Vagina (tissue), 2 donors: ENCODE measurements at places on chromosomes 1 and 21. TPM values are rescaled to one million over a fixed set of nuclear protein-coding genes. Genes with fewer than 3 reads are reported as not detected.

The SIM2 gene
- not detected for total RNA-seq

The RGS8 gene
- not detected for total RNA-seq

The FAM110D gene
- total RNA-seq = 4.2 TPM

The MTARC1 gene
- total RNA-seq = 9.6 TPM

The TTC22 gene
- total RNA-seq = 43.5 TPM

The SMG5 gene
- total RNA-seq = 57.7 TPM

The CD1E gene
- 2.5 TPM for total RNA-seq

The TPRG1L gene
- 44.9 TPM for total RNA-seq

The RIPPLY3 gene
- not detected for total RNA-seq

The S100A8 gene
- 1,155 TPM for total RNA-seq

The GPA33 gene
- 0.74 TPM for total RNA-seq

The LCE2A gene
- total RNA-seq = not detected

The GMEB1 gene
- total RNA-seq = 11.0 TPM

DNA sequence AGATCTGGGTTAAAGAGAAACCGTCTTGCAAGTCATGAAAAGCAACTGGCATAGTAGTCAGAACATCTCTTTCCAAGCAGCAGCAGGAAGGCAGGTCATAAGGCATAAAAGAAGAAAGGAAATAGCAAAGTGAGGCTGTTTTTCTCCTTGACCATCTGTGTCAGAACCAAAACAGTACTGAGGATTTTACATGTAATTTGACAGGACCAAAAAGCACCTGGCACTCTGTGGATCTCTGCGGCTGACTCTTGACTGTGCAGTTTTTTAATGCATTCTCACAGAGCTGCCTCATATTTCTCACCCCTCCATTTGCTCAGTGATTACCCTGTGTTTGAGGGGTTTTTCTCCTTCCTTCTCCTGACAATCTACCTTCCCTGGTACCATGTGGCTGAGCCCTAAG lies 17.7 kb downstream of the TBX15 start:
- no peak for DNase-seq

- DNase-seq = no peak
Measured at GRCh38 chr1:13451399-13451965, 41.2 kb downstream of the PRAMEF20 start.

DNA sequence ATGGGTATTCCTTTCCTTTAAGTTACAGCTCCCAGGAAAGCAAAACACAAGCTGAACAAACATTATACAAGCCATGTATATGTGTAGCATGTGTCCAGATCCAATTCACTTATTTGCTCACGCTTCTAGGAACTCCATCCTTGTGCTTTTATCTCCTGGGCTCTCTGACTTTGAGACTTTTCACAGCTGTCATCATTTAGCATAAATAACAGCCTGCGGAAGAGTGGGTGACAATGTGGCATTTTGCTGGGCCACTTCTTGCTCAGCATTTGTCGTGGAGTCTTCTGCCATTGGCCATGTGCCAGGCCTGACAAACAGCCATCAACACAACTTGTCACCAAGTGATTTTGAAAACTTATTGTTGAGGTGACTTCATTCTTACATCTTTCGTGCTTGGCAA lies 164.3 kb downstream of the KIF26B start:
- DNase-seq = no peak

DNA sequence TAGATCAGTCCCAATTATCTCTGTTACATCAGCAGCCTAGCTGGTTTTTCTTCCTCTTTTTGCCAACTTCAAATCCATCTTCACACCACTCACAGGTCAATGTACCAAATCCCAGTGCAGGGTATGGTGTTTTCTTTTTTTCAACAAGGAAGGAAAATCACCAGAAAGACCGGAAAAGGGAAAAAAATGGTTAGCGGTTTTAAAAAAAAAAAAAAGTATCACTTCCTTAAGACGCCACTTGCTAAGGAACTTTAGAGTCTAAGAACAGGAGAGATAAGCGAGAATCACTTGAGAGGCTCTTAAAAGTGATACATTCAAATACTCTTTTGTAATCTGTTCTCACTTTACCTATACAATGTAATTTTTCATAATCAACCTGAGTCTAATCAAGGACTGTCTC lies 3.1 kb upstream of the OR10J1 start:
- no peak for DNase-seq

- DNase-seq = no peak
Measured at GRCh38 chr1:74065081-74065480, 132.9 kb downstream of the LRRIQ3 start.

- DNase-seq = no peak
Measured at GRCh38 chr1:108615544-108615943, 45.3 kb downstream of the HENMT1 start.

DNA sequence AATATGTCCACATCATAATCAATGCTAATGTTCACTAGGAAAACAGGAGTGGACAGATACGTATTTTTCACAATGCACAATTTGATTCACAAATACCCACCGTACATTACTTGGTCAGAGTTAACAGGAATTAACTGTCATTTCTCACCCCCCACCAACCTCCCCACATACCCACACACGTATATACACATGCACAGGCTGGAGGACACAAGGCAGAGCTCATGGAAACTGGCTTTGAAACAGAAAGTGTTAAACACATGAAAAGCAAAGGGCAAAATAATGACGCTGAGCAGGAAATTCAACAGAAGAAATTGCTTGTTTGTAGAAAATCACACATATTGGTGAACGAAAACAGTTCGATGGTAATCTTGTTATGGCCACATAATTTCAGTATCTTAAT lies 188.4 kb upstream of the DMRTA2 start:
- DNase-seq = no peak

- DNase-seq = no peak
Measured at GRCh38 chr1:17130138-17130635, 10.9 kb upstream of the PADI2 start.

DNA sequence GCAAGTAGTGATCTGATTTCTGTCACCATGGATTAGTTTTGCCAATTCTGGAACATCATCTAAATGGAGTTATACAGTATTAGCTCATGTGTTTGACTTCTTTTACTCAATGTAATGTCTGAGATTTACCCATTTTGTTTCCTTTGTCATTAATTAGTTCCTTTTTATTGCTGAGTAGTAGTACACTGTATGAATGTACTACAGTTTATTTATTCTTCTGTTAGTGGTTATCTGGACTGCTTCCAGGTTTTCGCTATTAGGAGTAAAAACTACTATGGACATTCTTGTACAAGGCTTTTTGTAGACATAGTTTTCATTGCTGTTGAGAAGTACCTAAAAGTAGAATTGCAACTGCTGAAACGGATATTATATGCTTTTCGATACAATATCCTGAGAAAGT lies 14.1 kb downstream of the SUCO start:
- no peak for DNase-seq

GRCh38 chr1:9758559-9759121 lies 65.1 kb downstream of the CLSTN1 start:
- no peak for DNase-seq

GRCh38 chr1:200240656-200241055 lies 169.2 kb downstream of the ZNF281 start:
- DNase-seq = no peak

GRCh38 chr1:41461790-41462679 lies 22.4 kb downstream of the EDN2 start:
- DNase-seq = no peak

DNA sequence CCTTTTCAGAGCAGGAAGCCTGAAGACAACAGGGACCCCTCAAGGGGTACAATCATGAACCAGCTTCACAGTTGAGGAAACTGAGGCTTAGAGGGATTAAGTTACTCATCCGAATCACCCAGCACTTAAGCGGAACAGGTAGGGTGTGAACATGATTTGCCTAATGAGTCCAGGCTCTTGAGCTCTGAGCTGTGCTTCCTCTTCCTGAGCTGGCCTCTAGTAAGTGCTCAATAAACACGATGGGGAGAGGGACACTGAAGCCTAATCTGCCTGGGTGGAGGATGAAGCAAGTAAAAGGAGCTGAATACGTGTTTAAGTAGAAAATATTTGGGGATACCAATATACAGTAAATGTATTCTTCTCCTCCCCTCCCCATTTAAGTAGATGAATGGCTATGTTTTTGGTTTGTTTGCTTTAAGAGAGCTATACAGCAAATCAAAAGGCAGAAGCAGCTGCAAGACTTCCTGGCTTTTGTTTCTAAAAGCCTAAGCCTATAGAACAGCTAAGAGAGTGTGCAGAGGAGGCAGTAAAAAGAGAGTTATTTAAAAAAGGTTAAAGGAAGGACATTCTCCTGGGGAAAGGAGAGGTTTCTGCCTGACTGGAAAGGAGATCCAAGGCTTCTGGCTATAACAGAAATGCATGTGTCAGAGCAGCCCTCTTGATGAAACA lies 20.5 kb downstream of the STPG1 start:
- DNase-seq = no peak

DNA sequence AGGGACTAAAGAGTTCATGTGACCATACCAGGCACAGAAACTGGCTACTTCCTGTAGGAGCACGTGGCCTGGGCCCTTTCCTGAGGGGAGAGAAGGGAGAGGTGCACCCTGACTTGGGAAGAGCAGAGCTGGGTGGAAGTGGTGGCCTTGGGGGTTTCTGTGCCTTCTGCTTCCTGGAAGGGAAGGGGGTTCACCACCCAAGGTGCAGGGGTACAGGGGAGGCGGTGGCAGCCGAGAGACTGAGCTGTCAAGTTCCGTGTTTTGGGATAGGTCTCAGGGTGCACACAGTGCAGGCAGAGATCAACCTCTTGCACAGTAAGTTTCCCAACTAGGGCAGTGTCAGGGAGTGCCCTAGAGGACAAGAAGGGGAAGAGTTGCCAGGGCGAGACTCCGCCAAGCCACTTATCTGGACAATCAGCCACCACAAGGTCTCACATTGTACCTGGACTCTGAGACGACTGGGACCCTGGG lies 10.1 kb downstream of the HECTD3 start:
- DNase-seq = no peak

GRCh38 chr1:16013220-16013907 lies 4.5 kb downstream of the HSPB7 start:
- DNase-seq = no peak

DNA sequence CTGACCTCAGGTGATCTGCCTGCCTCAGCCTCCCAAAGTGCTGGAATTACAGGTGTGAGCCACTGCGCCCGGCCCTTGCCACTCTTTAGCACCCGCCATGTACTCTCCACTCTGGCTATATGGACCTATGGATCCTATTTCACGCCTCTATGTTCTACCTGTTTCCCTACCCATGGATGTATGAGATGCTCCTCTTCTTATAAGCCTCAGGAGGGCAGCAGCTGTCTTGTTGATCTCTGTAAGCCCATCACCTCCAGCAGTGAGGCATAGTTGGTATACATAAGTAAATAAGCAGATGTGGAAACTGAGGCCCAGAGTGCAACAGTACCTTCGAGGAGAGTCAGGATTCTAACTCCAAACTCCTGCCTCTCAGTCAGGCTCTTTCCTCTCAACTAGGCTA lies 24.7 kb upstream of the ARTN start:
- DNase-seq = no peak

DNA sequence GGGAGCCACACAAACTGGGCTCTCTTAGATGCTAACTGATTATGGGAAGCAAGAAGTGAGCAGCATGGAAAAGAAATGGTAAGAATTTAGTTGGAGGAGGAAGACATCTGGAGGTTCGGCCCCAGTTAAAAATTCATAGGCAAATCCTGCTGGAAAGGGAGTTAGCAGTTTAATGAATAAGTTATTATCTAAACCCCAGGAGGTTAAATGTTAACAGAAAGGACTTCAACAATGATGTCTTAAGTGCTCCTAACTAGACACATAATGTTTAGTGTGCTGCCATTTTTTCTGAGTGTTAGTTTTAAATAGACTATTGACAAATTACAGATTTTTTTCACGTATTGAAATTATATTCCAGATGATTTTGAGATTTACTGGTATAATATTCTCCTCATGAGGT lies 1265.3 kb upstream of the ADGRL2 start:
- DNase-seq = no peak

DNA sequence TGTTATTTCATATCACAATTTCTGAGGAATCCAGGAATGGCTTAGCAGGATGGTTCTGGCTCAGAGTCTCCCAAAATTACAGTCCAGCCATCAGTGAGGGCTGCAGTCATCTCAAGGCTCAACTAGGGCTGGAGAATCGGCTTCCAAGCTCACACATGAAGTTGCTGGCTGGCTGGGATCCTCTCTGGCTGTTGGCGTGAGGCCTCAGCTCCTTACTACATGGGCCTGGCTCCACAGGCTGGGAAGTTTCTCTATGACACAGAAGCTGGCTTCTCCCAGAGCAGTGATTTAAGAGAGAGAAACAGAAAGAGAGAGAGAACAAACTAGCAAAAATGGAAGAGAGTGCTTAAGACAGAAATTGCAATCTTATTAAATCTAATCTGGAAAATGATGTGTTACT lies 38.8 kb upstream of the RGS8 start:
- DNase-seq = no peak
